ENCODE measurements at places on chromosomes 5 and 9.

- no peak for DNase-seq
These were observed 1296.8 kb upstream of the NUDT12 start for GRCh38 chr5:104859437-104859836.

- no peak for DNase-seq
These were observed 70.8 kb upstream of the UNC5A start for GRCh38 chr5:176739461-176740051.

- DNase-seq: no peak
These were observed 731.3 kb downstream of the DTWD2 start for GRCh38 chr5:118257066-118257465.

DNA sequence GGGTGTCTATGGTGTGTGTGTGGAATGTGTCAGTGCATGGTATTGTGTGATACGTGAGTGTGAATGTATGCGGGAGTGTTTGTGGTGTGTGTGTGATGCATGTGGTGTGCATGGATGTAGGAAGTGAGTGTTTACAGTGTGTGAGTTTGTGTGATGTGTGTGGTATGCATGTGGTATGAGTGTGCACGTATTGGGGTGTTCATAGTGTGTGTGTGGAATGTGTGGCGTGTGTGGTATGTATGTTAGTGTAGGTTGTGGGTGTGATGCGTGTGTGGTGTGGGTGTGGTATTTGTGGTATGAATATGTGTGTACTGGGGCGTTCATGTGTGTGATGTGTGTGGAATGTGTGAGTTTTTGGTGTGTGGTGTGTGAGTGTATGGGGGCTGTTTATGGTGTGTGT is 40.1 kb upstream of the BICD2 start:
- no peak for DNase-seq

- DNase-seq: peak; percentile 90
These were observed 51.9 kb downstream of the TGFBI start for GRCh38 chr5:136080483-136081216.

GRCh38 chr5:94769996-94770395 is 151.5 kb downstream of the SLF1 start:
- DNase-seq: no peak

DNA sequence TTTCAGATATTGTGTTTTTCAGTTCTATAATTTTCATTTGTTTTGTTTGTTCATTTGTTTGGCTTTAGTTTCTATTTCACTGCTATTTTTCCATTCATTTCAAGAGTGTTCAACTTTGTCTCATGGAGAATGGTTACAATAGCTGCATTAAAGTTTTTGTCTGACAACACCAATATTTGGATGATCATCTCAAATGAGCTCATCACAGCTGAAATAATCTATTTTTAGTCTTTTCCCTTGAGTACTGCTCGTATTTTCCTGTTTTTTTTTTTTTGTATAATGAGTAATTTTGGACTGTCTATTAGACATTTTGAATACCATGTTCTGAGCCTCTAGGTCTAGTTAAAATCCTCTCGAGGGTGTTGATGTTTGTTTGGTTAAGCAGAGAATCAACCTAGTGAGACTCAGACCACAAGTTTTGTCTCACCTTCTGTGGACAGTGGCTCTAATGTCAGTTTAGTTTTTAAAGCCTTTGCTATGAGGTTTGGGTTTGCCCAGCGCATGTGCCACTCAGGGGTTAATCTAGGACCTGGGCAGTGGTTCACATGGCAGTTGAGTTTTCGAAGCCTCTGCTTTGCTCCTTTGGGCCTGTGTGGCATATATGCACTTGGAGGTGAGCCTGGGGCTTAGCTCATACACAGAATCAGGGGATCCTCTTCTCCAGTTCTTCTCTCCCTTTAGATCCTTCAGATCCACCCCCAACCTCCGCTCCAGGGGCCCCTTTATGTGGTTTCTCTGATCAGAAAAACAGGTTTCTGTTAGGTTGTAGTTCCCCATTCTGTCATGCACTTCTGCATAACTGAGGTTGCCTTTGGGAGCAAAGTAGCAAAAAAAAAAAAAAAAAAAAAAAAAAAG is 79.8 kb downstream of the ARSB start:
- DNase-seq: no peak

DNA sequence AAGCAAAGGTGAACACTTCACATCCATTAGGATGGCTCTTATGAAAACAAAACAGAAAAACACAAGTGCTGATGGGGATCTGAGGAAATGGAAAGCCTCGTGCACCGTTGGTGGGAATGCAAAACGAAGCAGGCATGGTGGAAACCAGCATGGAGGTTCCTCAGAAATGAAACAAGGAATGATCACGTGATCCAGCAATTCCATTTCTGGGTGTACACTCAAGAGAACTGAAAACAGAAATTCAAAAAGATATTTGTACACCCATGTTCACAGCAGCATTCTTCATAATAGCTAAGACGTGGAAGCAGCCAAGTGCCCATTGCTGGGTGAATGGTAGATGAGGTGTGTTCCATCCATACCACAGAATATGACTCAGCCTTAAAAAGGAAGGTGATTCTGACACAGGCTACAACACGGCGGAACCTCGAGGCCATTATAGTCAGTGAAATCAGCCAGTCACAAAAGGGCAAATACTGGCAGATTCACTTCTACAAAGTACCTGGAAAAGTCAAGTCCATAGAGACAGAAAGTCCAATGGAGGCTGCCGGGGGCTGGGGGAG is 87.2 kb upstream of the RAPGEF1 start:
- no peak for DNase-seq

- DNase-seq: no peak
These were observed 192.8 kb downstream of the CDH18 start for GRCh38 chr5:19795218-19795617.

DNA sequence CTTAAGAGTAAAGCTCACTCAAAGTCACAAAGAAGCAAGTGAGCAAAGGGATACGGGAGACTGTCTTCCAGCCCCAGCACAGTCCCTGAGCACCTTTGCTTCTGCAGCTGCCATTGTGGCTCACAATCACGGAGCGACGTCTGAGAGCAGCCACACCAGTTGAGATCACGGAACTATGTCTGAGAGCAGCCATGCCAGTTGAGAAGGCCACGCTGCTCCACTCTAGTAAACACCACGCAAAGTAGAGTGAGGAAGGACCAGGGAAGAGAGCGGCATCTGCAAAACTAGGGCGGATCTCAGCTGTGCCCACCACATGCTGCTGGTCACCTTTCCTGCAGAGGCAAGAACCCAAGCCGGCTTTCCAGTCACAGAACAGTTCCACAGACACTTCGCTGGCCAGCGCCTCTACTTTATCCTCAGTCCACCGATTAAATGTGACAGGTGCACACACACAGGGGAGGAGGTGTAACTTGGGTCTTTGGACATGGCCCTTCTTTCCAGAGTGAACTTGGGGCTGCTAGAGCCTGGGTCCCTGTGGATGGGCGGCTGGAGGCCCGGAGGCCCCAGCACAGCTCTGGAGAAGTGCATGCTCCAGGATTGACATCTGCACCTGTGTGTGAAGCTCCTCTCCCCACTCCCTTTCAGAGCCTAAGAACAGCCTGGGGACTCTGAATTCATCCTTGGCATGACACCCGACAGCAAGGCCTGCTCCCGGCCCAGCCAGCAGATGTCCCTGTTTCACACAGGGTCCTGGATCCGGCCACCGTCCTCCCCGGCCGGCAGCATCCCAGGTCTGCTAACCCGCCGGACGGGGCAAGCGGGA is 324.9 kb upstream of the IRX4 start:
- no peak for DNase-seq

- peak; percentile 18 for DNase-seq
These were observed 2.5 kb downstream of the FIBCD1 start for GRCh38 chr9:130936285-130937117.

DNA sequence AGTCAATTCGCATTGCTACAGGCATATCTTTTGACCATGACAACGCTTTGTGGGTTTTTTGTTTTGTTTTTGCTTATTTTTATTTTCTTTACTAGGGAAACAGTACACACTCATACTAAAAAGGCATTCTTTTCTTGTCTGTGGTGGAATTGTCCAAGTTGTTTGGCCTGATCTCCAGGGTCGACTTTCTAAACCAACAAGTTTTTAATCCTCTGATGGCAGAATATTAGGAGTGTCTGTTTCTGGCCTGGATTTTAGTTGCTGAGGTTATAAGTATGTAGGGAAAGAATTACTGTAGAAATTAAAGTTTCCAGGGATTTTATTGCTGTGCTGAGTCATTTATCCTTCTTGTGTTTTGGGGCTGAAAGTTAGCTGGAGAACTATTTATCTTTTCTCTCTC is 218.5 kb downstream of the TAF11L14 start:
- no peak for DNase-seq

GRCh38 chr9:27367921-27368315 is 71.0 kb upstream of the EQTN start:
- DNase-seq: no peak

GRCh38 chr5:164422400-164422799 is 917.0 kb downstream of the MAT2B start:
- no peak for DNase-seq

- no peak for DNase-seq
These were observed 1087.7 kb upstream of the ARRDC3 start for GRCh38 chr5:92470770-92471169.

DNA sequence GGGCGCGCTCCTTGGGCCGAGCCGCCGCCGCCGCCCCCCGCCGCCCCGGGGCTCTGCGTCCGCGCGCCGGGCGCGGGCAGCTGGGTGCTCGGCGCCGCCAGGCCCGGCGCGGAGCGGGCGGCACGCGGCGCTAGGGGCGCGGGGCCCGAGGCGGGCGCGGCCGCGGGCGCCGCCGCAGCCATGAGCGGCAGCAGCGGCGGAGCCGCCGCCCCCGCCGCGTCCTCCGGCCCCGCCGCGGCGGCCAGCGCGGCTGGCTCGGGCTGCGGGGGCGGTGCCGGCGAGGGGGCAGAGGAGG is 351 bp downstream of the TRIO start:
- no peak for DNase-seq

- DNase-seq: no peak
These were observed 404.1 kb downstream of the DMRT2 start for GRCh38 chr9:1454211-1454610.

DNA sequence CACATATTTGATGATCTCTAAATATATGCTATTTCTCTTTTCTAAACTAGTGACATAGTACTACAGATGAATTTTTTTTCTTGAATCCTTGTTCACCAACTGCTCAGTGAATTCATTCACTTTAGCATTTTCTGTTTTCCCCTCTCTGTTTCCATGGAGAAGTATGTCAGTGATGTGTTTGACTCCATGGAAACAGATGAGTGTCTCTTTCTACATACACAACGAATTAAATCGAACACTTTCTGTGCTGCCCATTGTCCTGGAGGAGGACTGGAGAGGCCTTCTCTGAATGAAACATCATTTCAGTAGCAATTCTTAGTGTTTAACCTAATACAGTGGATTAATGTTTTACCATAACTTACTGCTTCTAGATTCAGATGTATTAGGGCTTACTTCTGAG is 9.5 kb downstream of the INVS start:
- DNase-seq: no peak

- no peak for DNase-seq
These were observed 35.3 kb upstream of the SMIM32 start for GRCh38 chr5:136228136-136228757.

DNA sequence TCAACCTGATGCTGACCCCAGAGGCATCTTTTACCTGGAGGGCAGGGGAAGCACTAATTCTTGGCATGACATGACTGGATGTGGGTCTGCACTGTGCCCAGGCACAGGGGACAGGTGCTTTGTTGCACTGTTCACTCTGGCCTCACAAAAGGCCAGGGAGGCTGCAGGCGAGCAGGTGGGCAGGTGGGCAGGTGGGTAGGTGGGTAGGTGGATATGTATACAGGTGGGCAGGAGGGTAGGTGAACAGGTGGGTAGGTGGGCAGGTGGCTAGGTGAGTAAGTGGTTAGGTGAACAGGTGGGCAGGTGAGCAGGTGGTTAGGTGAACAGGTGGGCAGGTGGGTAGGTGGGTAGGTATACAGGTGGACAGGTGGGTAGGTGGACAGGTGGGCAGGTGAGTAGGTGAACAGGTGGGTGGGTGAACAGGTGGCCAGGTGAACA is 1.5 kb downstream of the PAEP start:
- no peak for DNase-seq

GRCh38 chr9:69425136-69425801 is 100.3 kb downstream of the ENTREP1 start:
- no peak for DNase-seq

DNA sequence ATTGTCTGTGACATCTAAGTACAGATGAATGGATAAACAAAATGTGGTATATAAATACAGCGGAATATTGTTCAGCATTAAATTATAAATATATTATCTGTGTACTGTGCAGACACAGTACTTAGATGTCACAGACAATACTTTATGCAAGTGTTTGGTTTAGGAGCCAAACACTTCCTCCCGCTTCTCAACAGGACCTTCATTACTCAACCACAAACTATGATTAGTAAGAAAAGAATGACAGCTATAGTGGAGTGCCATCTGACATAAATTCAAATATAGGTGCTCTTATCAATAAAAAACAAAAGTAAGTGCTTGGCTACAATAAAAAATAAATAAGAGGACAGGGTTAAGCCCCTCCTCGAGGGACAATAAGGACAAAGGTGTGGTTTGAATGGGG is 38.9 kb upstream of the STX17 start:
- no peak for DNase-seq

DNA sequence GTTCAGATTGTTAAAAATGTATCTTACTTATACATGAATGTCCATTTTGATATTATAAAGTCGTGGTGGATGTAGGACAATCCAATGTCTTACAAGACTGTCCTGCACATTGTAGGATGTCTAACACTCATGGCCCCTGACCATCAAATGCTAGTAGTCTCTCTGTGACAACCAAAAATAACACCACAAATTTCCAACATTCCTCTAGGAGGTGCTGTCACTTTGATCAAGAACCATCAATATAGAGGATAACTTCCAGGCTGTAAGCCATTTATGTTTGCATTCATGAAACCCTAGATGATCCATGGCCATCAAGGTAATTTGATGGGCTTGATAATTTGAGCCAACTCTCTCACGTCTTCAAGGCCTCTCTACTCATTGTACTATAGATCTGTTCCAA is 20.5 kb upstream of the ZFR start:
- DNase-seq: no peak

DNA sequence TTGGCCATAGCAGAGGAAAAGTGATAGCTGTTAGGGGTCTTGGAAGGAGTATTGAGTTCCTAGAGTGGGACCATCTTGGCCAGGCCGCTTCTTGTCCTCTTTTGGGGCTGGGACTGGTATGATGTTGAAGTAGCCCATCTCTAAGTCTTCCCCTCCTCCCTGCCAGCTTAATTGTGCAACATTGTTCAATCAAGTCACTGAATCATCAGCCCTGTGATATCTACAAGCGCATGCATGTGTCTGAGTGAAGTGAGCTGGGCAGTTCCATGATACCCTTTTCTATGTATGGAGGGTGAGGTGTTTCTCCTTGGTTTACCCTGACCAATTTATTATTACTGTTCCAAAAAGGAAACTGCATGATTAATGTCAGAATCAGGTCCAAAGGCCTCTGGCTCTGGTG is 112.2 kb downstream of the C9orf152 start:
- DNase-seq: no peak

GRCh38 chr9:73011181-73011750 is 58.4 kb upstream of the ALDH1A1 start:
- no peak for DNase-seq

DNA sequence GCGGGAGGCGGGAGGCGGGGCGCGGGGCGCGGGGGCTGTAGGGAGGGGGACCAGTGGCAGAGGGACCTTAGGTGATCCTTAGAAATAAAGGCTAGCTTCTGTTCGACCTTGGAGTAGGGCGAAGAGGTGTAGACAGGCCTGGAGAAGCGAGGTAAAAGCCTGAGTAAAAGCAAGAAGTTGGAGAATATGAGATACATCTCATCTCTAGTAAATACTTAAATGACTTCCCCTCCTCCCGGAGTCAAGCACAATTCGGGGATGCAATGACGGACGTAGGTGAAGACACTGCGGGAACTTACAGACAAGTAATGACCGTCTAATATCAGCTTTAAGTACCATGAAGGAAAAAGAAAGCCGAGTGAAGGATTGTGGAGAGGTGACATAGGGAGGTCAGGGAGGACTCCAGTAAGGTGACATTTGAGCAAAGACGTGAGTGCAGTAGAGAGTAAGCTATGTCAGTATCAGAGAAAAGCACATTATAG is 466 bp downstream of the SMC2 start:
- no peak for DNase-seq

Measured in transverse colon (tissue), 4 donors.